A172 (cell line): ENCODE measurements at places on chromosomes 5 and 9. TPM values are rescaled to one million over a fixed set of nuclear protein-coding genes. Genes with fewer than 3 reads are reported as not detected.

GRCh38 chr5:72036951-72037350 is 70.3 kb upstream of the MAP1B start:
- no peak for DNase-seq

- no peak for DNase-seq
Measured at GRCh38 chr5:119028575-119028974, 40.2 kb upstream of the DTWD2 start.

- no peak for DNase-seq
Measured at GRCh38 chr5:102554082-102554481, 55.3 kb upstream of the SLCO6A1 start.

DNA sequence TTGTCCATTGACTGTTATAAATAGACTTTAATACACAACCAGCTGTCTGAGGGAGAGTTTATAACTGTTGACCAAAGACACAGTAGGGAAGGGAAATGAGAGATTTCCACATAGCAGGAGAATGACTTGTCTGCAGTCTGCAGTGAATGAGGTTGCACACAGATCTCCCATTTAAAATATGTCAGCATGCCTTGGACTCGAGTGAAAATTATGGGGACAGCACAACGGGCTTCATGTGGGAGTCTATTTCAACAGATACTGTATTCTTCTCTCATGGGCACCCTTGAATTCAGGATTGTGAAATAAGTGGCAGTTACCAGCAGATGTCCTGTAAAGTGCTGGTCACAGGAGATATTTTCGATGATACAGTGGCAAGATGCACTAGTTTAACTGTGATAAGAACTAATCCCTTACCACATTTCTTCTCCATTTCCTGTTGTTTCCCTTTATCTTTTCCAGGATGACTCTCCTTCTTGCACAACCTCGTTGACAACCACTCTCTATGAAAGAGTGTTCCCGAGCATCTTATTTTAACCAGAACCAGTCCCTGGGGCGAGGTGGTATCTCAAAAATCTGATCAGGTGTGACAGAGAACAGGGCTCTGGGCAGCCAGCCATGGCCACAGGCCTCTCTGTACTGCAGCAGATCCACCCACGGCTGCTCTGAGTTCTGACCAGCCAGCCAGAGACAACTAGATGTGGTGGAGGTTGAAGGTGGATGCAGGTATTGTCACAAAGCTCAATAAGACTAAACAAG is 51.5 kb upstream of the MAP3K1 start:
- DNase-seq: peak; percentile 80

- no peak for DNase-seq
Measured at GRCh38 chr5:165127941-165128340, 1622.5 kb downstream of the MAT2B start.

DNA sequence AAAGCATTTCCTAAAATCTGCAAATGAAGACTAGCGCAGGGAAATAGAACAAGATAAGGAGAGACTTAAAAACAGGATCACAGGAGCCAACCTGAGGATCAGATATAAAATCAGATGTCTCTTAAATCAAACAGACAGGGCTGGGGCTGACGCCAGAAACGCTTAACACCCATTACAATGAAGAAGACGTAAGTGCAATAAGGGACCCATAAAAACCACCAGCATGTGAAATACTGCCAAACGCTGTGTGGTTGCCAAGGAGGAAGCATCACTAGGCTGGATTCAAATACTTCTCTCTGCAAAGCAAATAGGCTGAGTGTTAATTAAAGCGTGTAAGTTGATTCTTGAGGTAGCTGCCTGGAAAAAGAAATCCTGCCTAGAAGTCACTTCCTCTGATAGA is 74.4 kb upstream of the ATP10B start:
- peak; percentile 4 for DNase-seq

PCSK5 gene
- total RNA-seq: 0.48 and 0.55 TPM in 2 replicates

FSTL4 gene
- 0.10 and 1.1 TPM in 2 replicates for total RNA-seq

MLANA gene
- not detected in 2 replicates for total RNA-seq
